HCT116 (cell line): ENCODE measurements at places on chromosomes 7 and 10. TPM values are rescaled to one million over a fixed set of nuclear protein-coding genes. Genes with fewer than 3 reads are reported as not detected.

The C10orf105 gene
- total RNA-seq = not detected

The MACROH2A2 gene
- 41.4 TPM for total RNA-seq

The NKX2-3 gene
- not detected for total RNA-seq

DNA sequence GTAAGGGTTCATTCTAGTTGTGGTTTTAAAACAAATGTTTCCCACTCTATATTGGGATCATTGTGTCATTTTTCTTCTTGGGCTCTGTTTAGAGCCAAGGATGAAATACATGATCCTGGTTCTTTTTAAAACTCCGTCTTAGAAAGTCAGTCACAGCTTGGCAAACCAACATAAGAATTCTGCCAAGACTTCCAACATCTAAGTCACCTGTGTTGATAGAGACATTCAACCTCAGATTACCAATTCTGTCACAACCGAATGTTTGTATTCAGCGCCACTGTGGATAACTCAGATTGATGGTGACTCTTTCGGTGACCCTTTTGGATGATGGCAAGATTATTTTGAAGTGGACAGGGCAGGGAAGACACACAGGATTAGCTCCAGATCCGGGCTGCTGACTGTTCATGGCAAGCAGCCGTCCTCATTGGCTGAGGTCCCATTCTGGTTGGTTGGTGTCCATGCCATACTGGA, 255.4 kb downstream of the ARHGAP21 start:
- no peak for DNase-seq

DNA sequence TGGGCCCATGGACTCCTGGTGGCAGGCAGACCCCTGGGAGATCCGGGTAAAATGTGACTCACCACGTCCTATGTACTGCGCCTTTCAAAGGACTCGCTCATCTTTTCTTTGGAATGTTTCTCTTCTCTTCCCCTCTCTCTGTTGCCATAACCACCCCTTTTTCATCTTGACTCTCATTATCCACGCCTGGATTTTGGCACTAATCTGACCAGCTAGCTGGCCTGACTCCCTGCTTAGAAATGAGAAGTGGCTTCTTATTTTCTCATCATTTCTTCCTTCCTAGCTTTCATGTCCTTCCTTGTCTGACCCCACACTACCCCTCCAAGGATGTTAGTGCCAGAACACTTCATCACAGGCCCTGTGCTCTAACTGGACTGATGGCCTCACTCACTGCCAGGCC, 98.0 kb upstream of the FAM171A1 start:
- no peak for DNase-seq

DNA sequence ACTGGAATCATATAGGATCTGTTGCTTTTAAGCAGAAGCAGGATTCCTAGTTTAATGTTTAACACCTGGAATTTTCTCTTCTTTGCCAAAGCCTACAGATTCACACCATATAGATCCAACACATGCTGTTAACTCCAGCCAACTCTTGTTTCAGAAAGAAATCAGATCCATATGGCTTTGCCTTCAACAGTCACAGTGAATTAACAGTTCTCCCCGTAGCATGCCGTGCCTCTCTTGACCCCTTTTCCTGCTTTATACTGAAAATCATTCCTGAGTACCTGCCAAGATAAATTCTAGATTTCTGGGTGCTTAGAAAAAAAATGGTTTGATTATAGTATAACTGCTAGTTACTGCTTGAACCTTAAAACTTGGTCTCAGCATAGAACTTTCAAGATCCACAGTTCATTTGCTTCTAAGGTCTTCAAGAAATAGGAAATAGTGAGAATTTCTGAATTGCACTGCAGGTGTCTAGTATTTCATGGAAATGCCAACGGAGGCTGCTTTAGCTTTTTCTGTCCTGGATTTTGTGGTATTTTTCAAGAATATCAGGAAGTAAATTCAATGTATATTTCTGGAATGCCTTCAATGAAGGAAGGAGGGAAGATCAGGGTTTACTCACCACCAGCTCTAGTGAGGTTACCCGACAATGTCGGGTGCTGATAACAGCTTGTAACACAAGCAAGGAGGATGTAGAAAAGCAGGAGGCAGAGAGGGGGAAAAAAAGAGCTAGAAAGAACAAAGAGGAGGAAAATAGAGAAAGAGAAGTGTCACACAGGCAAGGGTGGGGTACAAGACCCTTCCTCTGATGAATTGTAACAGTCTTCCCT, 6.6 kb downstream of the AASS start:
- no peak for DNase-seq

DNA sequence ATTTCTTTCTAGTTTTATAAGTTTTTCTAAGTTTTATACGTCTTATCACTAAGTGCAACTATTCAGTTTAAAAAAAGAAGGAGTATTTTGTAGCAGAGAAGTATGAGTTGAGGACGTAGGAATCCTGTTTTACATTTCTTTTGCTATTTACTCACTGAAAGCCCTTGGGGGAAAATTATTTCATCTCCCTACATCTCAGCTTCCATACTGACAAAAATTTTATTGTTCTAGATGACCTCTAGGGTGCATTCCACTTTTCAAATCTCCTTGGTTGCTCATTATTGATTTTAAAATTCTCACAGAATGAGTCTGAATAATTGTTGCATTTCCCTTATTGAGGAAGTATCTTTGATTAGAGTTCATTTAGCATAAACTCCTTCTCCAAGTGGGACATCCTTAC, 14.9 kb upstream of the PDK4 start:
- no peak for DNase-seq

GRCh38 chr7:64951250-64951848, 39.5 kb downstream of the ZNF117 start:
- peak; percentile 16 for DNase-seq

GRCh38 chr7:121510302-121510701, 114.2 kb upstream of the FAM3C start:
- no peak for DNase-seq

DNA sequence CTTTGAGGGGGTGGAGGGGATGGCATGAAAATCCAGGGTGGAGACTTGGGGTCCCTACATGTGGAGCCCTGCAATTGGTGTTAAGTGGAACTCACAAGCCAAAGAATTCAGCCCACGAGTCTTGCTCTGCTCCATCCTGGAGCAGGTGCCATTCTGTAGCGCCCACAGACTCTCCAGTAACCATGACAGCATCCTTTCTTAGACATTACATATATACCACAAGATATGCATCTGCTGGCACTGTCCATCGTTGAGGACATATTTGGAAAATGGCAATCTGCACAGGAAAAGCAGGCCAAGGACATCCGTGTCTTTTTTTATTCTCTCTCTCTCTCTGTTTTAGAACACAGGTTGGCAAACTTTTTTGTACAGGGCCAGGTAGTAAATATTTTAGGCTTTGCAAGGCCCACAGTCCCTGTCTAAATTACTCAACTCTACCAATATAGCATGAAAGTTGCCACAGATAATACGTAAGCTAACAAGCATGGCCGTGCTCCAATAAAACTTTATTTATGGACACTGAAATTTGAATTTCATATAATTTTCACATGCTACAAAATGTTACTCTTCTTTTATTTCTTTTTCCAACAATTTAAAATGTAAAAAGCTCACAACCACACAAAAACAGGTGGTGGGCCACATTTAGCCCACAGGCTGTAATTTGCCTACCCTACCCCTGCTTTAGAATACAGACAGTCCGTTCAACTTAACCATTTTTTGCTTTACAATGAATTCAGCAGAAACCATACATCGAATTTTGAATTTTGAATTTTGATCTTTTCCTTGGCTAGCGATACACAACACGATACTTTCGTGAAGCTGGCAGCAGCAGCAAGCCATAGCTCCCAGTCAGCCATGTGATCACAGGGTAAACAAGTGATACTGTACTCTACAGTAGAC, 141.4 kb upstream of the STK17A start:
- DNase-seq = no peak
